Activated T-helper 2 cell treated with anti-CD3 and anti-CD28 coated beads, Interferon-gamma antibody, Interleukin-2, Interleukin-4, amounts not matched to agents 10 μg/mL and 5 μg/mL and 100 μg/mL, durations not matched to agents 14 hours and 24 hours and 36 hours (primary cell): ENCODE measurements at places on chromosomes 16 and 17. TPM values are rescaled to one million over a fixed set of nuclear protein-coding genes. Genes with fewer than 3 reads are reported as not detected.

The SPAG7 gene
- 66.5 and 70.4 TPM in 2 replicates for total RNA-seq

The HS3ST6 gene
- not detected in 2 replicates for total RNA-seq

The ORC6 gene
- 56.2 and 56.8 TPM in 2 replicates for total RNA-seq

The OR1A1 gene
- total RNA-seq, result not detected in 2 replicates

The NOG gene
- not detected in 2 replicates for total RNA-seq

GRCh38 chr17:50211249-50212120 is 10.1 kb upstream of the COL1A1 start:
- no peak for DNase-seq

GRCh38 chr17:62653002-62653825 is 25.7 kb downstream of the MRC2 start:
- DNase-seq, result peak; percentile 52

GRCh38 chr16:81516478-81517149 is 72.0 kb downstream of the CMIP start:
- DNase-seq, result no peak

- DNase-seq, result no peak
These were observed 17.9 kb downstream of the WNT3 start for GRCh38 chr17:46800573-46800972.

GRCh38 chr17:80045703-80046102 is 9.3 kb downstream of the CCDC40 start:
- DNase-seq, result no peak

DNA sequence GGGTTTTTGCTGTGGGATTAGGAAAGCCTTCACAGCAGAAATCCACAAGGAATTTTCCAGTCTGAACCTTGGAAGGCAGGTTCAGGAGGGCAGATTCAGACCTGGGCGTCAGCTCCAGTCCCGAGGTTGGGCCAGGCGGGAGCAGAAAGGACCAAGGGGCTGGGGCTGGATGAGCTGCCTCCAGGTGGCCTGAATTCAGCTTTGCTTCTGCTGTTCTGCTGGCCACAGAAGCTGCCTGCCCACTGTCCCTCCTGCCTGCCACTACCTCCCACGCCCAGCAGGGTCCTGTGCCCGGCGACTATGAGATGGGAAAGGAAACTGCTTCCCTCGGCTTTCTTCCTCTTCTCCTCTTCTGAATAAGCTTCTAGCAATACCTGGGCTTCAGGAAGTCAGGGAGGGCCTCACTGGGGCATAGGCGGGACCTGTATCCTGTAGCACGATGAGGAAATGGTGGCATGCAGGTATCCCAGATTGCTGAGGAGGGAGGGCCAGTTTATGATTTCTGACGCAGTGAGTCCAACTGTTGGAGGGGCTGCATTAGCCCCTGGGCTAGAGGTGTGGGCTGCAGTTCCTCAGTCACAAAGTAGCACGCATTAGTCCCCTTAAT is 18.4 kb downstream of the TBX4 start:
- no peak for DNase-seq
